Esophagus muscularis mucosa (tissue), 4 donors: ENCODE measurements at places on chromosomes 3 and 15. TPM values are rescaled to one million over a fixed set of nuclear protein-coding genes. Genes with fewer than 3 reads are reported as not detected.
A peak's percentile ranks its signal among the peaks of the same experiment; 100 is the strongest.

- no peak overlapping the region for H3K4me3 ChIP-seq
- H3K27ac ChIP-seq, result no peak overlapping the region
- H3K4me1 ChIP-seq, result no peaks in the 10 kb centered on the region
- H3K27me3 ChIP-seq, result no peaks in the 10 kb centered on the region
Measured at GRCh38 chr3:118805007-118805406, 229.6 kb downstream of the IGSF11 start.

GRCh38 chr3:191269289-191270085 lies 59.7 kb upstream of the CCDC50 start:
- H3K4me3 ChIP-seq, result no peak overlapping the region
- H3K36me3 ChIP-seq, result no peaks in the 10 kb centered on the region
- DNase-seq, result no peak
- H3K4me1 ChIP-seq, result peaks cover 13% of the 10 kb centered on the region
- no peak overlapping the region for H3K27ac ChIP-seq

DNA sequence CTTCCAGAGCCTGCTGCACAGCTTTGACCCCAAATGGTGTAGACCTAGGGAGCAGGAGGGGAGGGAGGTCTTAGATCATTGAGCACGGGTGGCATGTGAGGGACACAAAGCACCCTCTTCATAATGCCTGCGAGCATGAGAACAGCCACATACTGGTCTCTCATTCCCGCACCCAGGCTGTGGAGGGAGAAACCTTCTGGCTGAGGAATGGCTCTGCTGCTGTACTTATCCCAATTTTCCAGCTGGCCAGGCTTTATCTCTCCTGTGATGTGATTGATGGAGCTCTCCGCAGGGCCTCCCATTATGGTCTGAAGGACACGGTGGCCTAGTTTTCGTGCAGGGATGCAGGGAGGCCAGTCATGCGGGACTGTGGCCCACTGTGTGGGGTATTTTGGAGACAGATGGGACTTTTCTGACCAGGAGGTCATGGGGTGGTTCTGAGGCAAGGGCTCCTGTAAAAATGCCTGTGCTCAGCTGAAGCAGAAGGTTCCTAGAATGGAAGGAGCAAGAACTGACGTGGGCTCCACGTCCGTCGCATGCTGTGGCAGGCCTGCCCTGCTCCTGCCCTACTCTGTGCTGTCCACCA lies 251.5 kb downstream of the PLCL2 start:
- H3K27ac ChIP-seq, result no peak overlapping the region
- H3K36me3 ChIP-seq, result no peaks in the 10 kb centered on the region
- no peak overlapping the region for H3K4me3 ChIP-seq
- DNase-seq, result no peak
- H3K27me3 ChIP-seq, result no peaks in the 10 kb centered on the region
- H3K4me1 ChIP-seq, result no peaks in the 10 kb centered on the region

DNA sequence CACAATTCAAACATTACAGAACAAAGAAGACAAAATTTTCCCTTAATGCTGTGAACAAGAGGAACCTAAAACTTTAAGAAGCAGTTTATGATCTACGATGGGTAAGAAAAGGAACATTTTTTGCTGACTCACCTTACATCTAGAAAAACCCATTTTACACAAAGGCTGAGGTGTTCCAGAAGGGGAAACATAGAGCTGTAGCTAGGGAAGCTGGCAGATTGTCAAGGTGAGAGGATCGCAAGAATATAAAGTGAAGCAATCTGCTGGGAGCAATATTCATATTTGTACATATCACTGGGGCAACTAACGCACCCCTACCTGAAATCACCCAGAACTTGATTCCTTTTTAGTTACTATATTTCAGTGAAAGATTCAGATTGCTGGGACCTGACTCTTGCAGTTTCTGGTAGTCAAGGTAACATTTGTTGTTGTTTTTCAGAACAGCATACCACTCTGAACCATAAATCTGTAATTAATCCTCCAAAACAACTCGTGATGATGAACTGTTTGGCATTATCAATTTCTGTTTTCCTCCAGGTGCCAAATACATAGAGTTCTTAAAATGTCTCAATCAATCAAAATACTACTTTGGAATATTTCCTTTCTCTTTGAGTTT lies 184.1 kb upstream of the LRRC3B start:
- peak; percentile 2 for DNase-seq
- H3K4me1 ChIP-seq, result no peaks in the 10 kb centered on the region
- H3K27me3 ChIP-seq, result no peaks in the 10 kb centered on the region
- no peaks in the 10 kb centered on the region for H3K36me3 ChIP-seq
- no peak overlapping the region for H3K27ac ChIP-seq
- no peak overlapping the region for H3K4me3 ChIP-seq

NR2E3 gene
- total RNA-seq, result not detected
